ENCODE measurements at places on chromosomes 11 and 22.

DNA sequence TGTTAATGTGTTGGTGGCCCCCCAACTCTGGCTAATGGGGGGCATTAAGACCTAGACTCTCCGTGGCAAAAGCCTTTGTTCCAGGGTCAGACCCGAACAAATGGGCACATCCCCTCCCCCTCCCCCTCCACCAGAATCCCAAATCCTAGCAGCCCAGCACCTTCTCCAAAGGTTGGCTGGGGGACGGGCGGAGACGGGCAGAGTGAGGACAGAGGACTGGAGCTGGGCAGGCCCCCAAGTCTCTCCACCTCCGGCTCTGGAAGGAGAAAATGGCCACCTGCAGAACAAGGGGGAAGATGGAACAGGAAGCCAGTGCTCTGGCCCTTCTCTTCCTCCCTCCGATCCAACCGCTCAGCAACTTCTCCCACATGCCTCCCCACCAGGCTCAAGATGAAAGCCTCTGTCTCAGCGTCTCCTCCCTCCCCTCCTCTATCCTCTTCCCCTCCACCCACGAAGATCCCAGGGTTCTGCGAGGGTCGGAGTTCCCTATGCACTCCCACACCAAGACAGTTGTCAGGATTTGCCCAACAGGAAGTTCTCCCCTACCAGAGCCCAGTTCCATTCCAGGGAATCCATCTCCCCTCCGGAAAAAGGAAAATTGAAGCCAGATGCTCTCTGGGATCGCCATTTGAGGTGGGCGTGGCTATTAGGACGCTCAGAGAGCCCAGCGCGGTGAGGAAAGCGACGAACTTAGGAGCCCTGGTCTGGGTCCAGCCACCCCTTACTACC is 20.1 kb downstream of the ADA2 start:
- no peak for DNase-seq

DNA sequence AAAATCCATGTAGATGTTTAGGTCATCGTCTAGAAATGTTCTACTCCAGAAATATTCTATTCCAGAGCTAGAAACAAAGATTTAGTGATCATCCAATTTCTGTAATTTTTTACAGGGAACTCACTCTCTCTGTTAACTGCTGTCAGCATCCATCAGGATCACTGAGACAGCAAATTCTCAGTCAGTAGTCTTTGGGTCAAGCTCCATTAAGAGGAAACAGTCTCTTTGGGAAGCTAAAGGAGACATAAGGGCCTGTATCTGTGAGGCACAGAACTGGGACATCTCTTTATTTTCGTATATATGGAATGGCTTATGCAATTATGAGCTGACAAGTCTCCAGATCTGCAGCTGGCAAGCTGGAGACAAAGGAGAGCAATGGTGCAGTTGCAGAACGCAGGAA is 48.3 kb downstream of the PIK3C2A start:
- no peak for DNase-seq

DNA sequence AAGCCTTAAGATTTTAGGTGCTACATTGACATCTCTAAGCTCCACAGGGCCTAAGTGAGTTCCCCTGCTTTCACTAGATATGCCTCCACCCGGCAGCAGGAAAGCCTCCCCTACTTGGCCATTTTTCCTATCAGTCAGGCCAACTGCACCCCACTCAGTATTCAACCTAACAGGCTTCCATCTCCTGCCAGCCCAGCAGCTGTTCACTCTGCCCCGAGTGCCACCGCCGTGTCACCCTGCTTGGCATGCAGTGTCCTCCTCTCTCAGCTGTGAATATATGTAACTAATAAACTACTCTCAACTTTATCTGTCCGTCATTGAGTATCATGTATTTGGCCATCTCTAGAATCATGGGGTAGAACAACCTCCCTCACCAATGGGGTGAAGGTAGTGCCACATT is 9.0 kb upstream of the OR6M1 start:
- no peak for DNase-seq

- DNase-seq = no peak
These were observed 747 bp downstream of the NXF1 start for GRCh38 chr11:62804310-62805075.

GRCh38 chr22:29821291-29822016 is 16.6 kb downstream of the ASCC2 start:
- peak; percentile 11 for DNase-seq

DNA sequence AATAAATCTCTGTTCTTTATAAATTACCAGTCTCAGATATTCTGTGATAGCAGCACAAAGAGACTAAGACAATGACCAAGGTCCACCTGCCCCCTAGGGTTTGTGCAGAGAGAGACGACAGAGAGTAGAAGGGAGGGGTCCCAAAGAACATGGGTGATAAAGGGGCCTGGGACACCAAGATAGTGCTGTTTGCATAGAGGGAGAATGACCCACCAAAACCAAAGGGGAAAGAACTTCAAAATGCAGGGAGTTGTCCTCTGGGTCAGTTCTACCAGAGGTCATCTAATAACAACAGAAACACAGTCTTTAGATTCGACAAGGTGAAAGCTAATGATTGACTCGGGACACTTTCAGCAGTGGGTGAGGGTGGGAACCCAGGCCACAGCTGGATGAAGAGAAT is 23.7 kb downstream of the FAM227A start:
- DNase-seq = no peak

- DNase-seq = no peak
These were observed 199.0 kb downstream of the TENM4 start for GRCh38 chr11:79241852-79242241.

- no peak for DNase-seq
These were observed 133.0 kb downstream of the ATG16L2 start for GRCh38 chr11:72947229-72947628.

DNA sequence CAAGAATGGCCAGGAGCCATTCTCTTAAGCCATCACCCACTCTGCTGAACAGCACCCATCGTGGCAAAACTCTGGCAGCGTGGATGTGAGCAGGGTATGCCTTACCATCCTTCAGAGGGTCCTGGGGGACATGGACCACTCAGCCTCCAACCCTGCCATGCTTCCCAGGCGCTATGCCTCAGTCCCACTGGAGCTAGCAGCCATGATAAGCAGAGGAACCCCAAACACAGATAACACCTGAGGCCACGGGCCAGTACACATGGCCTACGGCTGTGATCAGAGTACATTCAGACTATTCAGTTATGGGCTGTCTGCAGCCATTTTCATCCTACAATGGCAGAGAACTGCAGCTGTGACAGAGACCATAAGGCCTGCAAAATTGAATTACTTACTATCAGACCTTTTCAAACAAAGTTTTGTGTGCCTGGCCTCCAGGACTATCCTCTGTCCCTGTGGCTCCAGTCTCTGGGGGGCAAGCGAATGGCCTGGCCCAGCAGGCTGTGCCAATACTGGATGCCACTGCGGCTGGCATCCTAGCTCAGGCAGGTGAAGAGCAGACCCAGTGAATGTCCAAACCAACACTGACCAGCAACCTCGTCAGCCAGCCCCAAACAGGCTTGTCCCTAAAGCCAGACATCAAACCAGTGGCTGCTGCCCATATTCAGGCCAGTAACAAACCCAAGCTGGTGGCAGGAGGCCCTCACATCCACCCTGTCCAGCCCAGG is 6.9 kb downstream of the ARVCF start:
- DNase-seq = no peak

DNA sequence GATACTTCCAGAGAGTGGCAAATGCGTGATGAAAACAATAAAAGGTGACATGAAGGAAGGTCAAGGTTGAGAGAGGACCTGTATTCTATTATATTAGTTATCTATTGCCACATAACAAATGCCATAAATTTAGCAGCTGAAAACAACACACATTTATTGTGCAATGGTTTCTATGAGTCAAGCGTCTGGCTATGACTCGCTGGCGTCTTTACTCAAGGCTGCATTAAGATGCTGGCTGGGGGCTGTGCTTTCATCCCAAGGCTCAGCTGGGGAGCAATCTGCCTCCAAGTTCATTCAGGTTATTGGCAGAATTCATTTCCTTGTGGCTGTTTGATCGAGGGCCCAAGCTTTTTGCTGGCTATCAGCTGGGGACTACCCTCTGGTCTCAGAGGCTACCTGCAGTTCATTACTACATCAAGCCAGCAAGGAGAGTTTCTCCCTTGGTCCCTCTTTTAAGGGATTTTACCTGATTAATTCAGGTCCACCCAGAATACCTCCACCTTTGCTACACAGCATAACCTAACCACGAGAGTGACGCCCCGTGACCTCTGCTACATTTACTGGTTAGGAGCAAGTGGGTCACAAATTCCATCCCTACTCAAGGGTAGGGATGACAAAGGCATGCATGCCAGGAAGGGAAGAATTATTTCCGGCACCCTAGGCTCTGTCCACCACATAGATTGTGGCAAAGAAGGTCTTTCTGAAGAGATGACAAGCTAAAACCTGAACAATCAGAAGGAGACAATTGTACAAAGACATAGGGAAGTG is 549.1 kb downstream of the MN1 start:
- DNase-seq = no peak

DNA sequence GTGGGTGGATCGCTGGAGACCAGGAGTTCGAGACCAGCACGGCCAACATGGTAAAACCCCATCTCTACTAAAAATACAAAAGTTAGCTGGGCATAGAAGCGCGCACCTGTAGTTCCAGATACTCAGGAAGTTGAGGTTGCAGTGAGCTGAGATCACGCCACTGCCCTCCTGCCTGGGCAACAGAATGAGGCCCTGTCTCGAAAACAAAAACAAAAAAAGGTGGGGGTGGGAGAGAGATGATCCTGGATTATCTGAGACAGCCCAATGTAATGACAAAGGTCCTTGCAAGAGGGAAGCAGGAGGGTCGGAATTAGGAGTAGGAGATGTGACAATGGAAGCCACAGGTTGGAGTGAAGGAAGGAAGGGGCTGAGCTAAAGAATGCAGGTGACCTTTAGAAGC is 87.6 kb upstream of the APOA1 start:
- no peak for DNase-seq

- no peak for DNase-seq
These were observed 3.8 kb downstream of the CD81 start for GRCh38 chr11:2380807-2381350.

DNA sequence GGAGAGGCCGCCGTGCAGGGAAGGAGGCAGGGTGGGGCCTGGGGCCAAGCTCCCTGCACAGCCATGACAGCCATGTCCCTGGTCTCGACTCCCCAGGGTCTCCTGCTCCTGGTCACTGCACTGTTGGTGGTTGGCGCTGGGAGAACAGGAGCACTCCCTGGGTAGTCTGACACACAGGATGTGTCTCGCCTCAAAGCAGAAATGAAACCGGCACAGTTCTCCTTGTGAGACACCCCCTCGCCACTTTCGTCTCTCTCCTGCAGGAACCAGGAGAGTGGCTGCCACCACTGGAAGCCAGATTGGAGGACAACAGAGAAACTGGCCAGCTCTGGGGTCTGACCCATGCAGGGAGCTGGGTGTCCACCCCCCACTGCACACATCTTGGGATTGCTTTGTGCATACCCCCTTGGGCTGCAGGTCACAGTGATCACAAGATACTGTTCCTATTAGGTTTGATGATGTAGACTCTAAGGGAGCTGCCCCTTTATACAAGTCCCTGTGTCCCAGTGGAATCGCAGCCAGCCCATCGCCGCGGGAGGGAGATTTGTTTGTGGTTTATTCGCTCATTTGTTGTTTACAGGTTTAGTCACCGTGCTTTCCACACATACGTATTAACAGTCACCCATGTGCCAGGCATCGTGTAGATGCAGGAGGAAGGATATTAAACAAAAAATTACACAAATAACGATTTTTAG is 27.0 kb upstream of the YWHAH start:
- peak; percentile 8 for DNase-seq

DNA sequence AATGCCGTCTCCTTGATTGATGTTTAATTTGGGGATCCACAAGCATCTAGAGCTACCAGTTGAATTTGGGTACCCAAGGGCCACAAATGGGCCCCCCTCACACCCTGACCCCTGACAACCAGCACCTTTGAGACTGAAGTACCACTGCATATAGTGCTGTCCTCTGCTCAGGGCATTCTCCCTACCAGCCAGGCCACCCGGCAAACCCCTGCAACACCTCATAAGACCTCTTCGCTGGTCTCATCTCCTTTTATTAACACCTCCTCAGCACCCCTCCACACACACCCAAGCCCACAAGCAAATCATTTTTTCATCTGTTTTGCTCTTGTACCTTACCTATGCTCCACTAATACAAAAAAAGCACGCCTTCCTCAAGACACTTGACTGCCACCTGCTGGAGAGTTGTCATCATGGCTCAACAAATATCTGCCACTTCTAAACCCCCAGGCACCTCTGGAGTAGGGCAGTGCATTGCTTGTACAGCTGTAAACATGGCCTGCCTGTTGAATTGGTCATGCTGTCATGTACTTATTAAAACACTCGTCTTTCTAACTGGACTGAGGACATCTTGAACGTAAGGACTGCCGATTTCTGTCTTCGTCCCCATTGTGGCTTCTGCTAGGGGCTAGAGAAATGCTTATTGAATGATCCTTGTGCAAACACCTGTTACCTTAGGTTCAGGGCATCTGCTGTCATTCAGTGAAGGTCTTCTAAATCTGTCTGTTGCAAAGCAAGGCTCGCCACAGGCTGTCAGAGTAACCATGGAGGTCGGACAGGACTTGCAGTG is 66.5 kb downstream of the BMAL1 start:
- peak; percentile 57 for DNase-seq

DNA sequence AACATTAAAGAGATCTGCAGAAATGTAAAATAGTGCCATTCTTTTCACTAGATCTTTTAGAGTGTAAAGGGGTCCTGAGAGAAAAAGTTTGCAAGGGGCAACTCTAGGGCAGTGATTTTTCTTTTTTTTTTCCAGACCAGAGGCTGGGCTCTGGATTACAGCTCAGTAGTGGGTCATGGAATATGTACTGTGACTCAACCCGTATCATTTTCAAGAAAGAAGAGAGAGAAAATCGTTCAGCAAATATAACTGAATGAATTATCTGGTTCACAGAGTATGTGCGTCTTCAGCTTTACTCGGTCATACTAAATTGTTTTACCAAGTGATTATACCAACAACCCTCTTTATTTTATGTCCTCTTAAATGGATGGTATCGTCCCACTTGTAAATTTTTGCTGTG is 3.8 kb downstream of the CEP57 start:
- DNase-seq = no peak

DNA sequence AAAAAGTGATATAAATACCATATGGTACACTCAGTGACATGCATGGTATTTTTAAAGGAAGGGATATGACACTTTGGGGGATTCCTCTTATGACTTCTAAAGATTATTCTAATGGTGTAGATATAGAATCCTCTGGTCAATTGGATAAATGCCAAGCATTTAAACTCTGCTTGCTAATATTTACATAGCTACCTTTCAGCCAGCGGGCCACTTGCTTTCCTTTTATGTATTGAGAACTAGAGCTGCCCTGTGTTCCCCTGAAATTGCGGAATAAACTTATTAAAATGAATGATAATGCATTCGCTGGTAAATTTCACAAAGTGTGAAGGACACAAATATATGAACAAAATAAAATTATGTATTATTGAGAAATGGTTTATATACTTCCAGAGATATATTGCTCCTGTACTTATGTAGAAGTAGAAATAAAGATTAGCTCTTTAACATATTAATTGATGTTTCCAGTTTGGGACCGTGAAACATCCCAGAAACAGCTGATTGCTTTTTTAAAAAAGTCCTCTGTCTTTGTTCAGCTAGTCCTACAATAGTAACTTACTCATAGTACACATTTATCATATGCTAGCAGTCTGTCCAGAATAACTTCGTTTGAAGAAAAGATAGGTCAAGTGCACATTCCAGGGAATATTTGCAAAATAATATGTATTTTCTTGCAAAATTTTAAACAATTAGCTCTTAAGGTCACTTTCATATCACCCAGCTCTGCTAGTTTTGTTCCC is 40.1 kb upstream of the CARD18 start:
- DNase-seq = no peak

All from naive thymus-derived CD8-positive, alpha-beta T cell (primary cell).